ENCODE measurements at places on chromosomes 13 and 19. TPM values are rescaled to one million over a fixed set of nuclear protein-coding genes. Genes with fewer than 3 reads are reported as not detected.

Gene GSX1
- total RNA-seq, result not detected

Gene PGLYRP2
- total RNA-seq, result not detected

Gene KLK10
- not detected for total RNA-seq

Gene TLE2
- 3.5 TPM for total RNA-seq

Gene LGALS4
- total RNA-seq, result 0.54 TPM

Gene SIGLEC14
- total RNA-seq, result not detected

GRCh38 chr19:3492919-3493318 lies 7.6 kb downstream of the DOHH start:
- DNase-seq, result no peak

DNA sequence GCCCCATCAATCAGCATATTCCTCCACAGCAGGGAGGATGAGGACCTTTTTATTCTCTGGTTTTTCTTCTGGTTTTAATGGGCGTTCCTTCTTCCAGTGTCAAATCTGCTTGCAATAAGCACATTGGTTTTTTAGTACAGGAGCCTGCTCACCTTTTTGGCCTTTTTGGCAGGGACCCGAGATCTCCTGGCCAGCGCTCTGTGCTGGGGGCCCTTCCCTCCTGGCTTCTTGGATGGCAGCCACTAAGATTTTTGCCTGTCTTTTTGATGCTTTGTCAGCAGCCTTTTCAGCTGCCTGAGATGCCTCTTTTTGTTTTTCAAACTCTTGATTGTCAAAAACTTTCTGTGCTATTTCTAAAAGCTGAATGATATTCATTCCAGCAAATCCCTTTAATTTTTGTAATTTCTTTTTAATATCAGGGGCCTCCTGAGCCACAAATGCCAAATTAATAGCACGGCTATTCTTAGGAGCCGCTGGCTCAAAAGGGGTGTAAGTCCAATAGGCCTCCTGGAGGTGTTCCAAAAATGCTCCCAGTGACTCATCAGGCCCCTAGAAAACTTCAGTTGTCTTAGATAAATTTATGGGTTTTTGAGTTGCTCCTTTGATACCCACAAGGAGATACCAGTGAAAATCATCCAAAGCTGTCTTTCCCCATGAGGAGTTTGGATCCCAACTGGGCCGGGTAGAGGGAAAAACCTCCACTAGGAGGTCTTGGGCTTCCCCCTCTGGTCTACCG lies 73.0 kb downstream of the ZNF100 start:
- no peak for DNase-seq

DNA sequence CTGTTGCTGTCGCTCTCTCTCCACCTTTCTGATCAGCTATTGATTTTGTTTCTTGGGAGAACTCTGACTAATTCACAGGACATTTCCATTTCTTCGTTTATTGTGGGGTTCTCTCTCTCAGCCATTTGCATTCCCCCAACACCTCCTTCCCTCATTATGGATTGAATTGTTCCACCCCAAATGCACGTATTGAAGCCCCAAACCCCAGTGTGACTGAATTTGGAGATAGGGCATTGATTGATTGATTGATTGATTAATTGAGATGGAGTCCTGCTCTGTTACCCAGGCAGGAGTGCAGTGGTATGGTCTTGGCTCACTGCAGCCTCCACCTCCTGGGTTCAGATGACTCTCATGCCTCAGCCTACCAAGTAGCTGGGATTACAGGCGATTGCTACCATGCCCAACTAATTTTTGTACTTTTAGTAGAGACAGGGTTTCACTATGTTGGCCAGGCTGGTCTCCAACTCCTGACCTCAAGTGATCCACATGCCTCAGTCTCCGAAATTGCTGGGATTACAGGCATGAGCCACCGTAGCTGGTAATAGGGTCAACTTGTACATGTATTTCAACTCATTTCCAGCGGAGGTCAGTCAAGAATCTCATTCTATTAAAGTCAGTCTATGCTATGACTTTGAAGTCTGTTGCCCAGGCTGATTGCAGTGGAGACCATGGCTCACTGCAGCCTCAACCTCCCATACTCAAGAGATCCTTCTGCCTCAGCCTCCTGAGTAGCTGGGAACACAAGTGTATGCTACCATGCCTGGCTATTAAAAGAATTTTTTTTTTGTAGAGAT lies 13.6 kb downstream of the NFILZ start:
- no peak for DNase-seq

DNA sequence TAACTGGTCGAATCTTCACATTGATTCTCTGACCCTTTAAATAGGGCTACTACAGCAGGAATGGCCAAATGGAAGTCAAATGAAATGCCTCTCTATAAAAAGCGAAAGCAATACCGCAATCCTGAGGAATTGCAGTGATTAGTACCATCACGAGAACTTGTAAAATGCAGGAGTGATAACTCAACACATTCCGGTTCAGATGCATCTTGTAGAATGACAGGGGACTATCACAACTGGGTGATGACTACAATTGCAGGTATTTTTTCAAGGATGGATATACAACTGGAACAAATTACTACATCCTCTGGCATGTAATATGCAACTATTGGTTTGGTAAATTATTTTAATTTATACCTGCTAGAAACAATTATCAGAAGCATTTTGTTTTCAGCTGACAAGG lies 140.4 kb downstream of the PCDH20 start:
- no peak for DNase-seq

DNA sequence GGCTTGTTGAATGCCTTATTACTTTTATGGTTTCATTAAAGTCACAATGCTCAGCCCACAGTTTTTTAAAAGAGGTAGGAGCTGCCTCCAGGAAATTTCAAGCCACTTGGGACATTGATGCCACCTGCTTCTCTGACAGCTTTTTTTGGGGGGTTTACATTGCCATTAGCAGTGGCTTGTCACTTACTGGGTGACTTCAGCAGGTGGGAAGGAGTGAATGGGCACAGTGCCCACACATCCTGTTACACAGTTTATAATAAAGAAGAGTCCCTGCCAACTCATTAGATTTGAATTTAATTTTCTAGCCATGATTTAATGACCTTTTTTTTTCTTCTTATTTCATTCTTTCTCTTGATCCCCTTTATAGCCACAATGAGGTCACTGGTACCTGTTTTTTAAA lies 61.0 kb downstream of the NHLRC3 start:
- no peak for DNase-seq

DNA sequence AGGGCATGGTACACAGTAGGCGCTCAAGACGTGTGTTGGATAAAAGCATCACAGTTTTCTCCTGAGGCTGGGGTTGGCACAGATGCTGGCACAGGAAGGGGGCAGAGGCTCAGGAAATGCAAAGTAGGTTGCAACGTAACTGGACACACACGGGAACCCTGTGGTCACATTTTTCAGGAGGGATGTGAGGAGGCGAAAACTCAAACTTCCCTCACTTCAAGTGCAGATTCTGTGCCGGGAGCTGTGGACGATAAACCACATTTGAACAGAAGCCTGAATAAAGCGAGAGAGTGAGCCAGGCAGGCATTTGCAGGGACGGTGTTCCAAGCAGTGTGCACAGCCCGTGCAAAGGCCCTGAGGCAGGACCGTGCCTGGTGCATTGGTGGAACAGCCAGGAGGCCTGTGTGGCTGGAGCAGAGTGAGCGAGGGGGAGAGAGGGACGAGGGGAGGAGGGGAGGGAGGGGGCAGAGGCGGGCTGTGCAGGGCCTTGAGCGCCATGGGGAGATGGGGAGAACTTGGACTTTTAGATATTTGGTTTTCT lies 40.3 kb downstream of the NFIC start:
- no peak for DNase-seq

DNA sequence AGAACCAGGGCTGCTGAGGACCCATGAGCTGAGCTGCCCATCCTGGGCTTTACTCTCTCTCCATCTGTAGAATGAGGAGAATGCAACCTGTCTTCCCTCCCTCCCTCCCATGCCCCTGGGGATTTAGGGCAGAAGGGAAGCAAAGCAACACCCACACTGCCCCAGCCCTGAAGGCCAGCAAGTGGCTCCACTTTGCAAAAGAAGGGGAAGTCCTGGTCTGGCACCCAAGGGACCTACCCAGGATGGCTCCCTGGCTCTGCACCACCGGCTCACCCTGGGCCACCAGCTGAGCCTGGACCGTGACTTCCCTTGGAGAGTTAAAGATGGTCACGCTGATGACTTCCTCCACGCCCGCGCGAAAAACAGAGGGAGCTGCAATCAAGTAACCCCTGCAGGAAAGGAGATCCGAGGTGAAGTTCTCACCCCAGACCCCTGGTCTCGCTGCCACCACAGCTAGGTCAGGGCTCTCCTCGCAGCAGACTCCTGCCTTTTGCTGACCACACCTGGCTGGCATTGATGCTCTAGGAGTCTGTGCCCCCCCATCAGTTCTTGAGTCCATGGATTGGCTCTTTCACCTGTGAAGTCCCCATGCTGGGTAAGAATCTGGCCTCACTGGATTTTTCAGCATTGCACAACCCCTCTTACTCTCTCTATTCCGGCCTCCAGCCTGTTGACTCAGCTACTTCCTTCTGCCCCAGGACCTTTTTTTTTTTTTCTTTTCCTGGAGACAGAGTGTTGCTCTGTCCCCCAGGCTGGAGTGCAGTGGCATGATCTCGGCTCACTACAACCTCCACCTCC lies 4.6 kb downstream of the CPAMD8 start:
- DNase-seq, result no peak

DNA sequence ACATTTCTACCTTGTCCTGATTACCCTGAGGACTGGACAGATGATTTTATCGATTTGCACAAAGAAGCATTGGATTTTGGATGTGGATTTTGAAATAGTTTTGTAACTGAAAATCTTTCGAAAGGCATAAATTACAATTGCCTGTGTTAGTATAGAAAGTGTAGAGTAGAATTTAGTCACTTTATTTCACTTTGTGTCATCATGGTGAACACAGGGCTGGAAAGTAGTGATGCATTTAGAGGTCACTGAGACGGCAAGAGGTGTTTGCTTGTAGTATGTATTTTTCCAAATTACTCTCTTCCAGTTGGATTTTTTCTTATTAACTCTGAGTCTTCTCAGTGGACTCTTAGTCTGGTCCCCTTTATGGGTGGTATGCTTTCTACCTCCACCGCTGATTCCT lies 326.0 kb downstream of the NALCN start:
- DNase-seq, result no peak

DNA sequence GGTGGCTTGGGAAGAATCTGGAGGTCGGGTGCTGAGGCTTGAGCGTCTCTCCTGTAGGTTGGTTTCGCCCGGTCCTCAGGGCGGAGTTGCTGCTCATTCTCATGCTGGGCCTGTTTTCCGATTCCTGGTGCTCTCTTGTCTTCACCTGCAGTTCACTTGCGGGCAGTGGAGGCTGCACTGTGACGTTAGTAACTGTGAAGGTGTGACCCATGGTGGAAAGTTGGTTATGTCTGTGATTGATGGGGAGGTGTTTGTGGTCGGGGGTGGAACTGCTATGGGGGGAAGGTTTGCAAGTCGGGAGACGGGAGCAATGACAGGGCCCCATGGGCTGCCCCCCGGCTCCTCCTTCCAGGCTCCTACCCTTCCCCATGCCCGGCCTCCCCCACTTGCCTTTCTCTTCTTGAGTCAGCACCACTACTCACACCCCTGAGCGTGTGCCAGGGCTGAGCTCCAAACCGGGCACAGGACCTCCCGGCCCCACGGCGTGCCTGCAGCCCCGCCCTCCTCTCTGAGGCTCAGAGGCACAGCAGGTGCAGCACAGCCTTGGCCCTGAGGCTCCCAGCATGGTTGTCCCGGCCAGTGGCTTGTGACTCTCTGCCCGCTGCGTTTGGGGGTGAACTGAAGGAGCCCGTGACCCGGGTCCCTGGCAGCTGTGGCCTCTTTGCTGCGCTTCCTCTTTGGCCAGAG lies 79.1 kb downstream of the ATP11A start:
- DNase-seq, result no peak
